ENCODE measurements at places on chromosomes 4 and X.

- no peak for DNase-seq
These were observed 9.5 kb downstream of the ETFDH start for GRCh38 chr4:158681629-158682028.

DNA sequence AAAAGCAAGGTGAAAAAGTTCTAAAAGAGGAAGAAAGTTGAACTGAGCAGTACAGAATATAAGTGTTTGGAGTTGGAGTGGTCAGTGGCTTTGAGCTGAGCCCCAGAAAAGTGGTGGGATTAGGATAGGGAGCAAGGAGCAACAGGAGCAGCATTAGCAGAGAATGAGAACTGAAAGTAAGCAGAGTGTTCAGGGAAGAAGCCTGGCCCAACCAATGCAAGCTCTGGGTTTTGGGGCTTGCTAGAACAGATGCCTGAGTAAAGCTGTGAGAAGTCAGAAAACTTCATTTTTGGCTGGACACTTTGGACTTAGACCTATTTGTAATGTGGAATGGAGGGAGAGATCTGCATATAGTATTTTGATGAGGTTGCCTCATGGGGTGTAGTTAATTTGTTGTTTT is 17.8 kb downstream of the JADE1 start:
- no peak for DNase-seq

DNA sequence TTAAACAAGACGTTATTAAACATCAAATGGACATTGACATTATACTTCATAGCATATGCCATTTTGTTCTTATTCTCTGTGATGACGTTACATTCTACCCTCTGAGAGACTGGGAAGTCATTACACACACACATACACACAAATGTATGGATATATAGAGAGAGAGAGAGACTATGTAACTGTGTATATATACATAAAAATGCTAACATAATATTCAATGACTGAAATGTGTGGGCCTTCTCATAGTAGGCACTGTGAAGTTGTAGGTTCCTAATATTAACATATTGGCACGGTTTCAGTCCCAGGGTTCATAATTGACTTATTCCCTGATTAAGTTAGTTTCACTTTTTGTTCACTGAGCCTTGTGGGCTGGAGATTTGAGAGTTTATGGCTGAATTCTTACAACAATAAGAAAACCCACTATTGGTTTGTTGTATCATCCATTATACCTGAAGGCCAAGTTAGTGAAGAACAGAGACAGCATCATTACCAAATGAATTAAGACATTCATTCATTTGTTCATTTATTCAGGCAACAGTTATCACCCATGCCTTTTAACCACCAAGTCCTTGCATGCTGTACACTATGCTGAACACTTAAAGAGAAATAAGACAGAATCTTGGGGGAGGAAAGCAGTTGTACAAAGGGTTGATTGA is 68.5 kb downstream of the GAB1 start:
- DNase-seq: no peak

DNA sequence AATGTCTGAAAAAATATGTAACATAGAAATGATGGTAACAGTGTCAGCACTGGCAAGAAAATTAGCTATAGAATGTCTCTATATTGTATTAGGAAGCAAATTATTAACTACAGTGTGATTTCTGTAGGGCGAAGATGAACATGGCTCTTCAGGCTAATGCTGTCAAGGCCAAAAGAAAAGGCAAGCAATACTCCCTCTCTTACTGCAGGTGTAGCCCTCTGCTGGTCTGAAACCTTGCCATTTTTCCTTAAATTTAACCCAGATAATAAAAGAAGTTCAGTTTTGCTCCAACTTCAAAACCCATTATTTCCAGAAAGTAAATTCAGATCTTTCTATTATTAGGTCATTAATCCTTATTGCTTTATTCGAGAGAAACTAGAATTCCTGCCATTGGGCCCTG is 215.9 kb downstream of the LRBA start:
- no peak for DNase-seq

DNA sequence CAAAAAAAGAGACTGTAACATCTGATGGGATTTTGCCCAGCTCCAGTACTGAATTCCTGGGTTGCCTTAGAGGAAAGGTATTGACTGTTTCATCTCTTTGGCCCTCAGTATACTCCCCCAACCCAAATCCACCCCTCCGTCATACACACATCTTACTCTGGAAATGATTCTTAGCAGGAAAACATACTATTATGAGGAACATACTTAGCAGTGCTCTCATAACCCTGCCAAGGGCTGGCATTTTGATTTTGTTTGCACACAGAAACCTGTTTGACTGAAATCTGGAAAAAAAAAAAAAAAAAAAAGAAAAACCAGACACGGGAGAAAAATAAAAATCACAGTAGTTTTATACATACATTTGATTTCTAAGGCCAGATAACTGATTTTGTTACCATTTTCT is 19.4 kb upstream of the AR start:
- DNase-seq: no peak

GRCh38 chr4:134702374-134702773 is 500.8 kb upstream of the PABPC4L start:
- DNase-seq: no peak

- no peak for DNase-seq
These were observed 19.9 kb downstream of the RPS6KA6 start for GRCh38 chrX:84168095-84168494.

GRCh38 chr4:128461291-128462102 is 173.9 kb upstream of the PGRMC2 start:
- no peak for DNase-seq

GRCh38 chr4:6527683-6528595 is 47.0 kb upstream of the MAN2B2 start:
- DNase-seq: no peak

DNA sequence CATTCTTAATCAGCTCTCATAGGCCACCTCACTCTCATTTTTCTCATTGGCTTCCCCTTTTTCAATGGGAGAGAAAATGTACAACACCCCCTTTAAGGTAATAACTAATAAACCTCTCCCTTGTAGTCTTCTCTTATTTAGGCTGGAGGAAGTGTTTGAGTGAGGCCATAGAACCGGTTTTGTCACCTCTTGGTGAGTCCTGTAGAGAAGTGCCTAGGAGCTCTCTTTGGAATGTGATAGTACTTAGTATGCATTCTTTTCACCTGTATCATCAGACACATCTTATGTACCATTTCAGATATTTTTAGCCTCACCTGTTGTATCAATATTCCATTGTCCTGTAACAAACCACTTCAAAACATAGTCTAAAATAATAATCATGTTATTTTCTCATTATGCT is 3.5 kb upstream of the TAB3 start:
- no peak for DNase-seq

GRCh38 chrX:10620121-10620699 is at the start of gene MID1:
TSS of gene MID1 (minus strand) at chrX:10620585. CDS start at chrX:10567547, 53,038 bp downstream.
- DNase-seq: peak; percentile 25

DNA sequence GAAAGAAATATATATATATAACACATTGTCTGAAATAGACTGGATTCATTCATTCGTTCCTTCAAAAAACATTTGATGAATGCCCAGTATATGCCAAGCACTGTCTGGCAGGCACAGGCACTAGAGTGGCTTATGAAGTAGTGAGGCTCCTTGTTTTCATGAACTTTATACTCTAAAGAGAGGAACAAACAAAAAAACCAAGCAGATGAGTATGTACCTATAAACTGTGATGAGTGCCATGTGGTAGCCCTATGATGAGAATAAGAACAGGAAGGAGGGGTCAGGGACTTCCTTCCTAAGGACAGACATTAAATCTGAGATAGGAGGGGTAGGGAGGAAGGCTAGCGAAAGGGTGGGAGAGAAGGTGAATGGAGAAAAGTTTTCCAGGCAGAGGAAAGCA is 19.5 kb upstream of the PDGFRA start:
- DNase-seq: no peak

- DNase-seq: no peak
These were observed 19.6 kb downstream of the PGAM4 start for GRCh38 chrX:77949840-77950239.

GRCh38 chrX:47321386-47321785 is 49.0 kb upstream of the ZNF157 start:
- no peak for DNase-seq

DNA sequence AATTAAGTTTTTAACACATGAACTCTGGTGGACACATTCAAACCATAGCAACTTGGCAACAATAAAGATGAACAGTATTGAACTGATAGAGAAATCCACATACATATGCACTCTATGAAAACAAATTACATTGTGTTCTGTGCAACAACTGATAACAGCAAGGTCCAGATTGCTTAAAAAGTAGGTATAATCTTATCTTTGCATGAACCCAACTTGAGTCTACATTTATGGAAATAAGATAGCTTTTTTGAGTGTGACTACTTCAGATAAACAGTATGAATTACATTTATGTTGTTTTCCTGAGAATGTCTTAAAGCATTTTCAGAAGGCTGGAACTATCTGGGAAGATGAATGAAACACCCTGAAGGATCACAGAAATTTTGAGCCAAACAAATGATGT is 212.6 kb upstream of the GK2 start:
- DNase-seq: no peak

GRCh38 chr4:88021824-88022223 is 14.4 kb downstream of the PKD2 start:
- no peak for DNase-seq

DNA sequence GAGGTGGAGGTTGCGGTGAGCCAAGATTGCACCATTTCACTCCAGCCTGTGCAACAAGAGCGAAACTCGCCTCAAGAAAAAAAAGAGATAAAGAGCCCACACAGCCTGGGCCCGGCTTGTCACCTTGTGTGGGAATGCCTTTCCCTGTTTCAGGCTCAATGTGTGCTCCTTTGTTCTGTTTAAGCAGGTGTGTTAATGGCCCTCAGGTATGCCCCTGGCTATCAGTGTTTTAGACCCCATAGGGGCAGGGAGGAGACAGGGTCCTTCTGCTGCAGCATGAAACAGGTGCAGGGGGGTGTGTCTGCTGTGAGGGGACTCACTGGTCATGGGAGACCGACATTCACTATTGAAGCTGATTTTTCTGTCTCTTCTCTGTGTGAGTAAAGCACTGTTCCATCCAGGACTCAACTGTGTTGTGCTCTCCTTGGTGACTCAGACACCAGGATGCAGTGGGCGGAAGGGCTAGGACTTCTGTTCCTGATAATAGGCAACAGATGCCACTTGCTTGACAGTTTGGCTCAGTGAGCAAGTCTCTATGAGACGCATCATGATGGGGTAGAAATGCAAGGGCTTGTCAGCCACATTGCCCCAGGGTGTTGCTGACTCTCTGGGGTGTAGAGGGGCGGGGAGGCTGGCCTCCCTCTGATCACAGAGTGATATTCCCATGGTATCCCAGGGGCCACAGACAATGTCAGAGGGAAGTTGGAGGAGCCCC is 15.6 kb upstream of the LAP3 start:
- DNase-seq: peak; percentile 66

DNA sequence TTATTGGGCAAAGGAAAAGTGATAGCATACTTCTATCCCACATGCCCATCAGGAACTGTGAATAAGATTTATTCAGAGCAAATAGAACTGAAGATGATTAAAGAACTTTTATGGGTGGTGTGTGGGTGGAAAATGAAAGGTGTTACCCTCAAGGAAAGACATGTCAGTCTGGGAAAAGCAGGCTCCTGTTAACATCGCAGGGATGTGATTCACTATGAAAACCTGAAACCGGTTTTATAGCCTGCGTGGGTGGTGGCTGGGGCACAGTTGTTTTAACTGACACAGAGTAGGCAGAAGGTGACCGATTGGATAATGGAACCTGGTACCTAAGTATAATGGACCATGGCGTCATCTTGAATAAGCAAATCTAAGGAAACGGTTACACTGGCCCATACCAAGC is 61.3 kb upstream of the CASK start:
- DNase-seq: no peak

DNA sequence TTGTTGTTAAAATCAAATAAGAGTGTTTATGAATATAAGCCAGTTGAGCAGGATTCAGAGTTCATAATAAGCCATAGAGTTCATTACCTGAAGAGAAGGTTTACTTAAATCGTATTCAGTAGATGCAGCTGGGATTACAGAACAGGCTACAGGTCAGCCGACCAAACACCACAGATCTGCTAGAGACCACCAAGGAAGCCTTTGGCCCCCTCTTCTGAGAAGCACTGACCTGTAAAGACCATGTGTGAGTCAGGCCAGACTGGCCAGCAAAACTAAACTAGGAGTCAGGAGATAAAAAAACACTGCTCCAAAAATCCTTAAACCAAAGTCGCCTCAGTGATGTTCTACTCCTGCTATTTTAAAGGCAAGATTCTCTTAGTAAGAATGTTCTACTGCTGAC is 1125.5 kb downstream of the FAT4 start:
- DNase-seq: no peak

GRCh38 chrX:15645266-15645665 is 19.3 kb downstream of the CLTRN start:
- DNase-seq: no peak

- DNase-seq: no peak
These were observed 7.9 kb downstream of the KDR start for GRCh38 chr4:55117511-55117910.

- no peak for DNase-seq
These were observed 100.7 kb downstream of the PDGFC start for GRCh38 chr4:156870861-156871260.

- no peak for DNase-seq
These were observed 46.9 kb downstream of the GYPE start for GRCh38 chr4:143858456-143858855.

DNA sequence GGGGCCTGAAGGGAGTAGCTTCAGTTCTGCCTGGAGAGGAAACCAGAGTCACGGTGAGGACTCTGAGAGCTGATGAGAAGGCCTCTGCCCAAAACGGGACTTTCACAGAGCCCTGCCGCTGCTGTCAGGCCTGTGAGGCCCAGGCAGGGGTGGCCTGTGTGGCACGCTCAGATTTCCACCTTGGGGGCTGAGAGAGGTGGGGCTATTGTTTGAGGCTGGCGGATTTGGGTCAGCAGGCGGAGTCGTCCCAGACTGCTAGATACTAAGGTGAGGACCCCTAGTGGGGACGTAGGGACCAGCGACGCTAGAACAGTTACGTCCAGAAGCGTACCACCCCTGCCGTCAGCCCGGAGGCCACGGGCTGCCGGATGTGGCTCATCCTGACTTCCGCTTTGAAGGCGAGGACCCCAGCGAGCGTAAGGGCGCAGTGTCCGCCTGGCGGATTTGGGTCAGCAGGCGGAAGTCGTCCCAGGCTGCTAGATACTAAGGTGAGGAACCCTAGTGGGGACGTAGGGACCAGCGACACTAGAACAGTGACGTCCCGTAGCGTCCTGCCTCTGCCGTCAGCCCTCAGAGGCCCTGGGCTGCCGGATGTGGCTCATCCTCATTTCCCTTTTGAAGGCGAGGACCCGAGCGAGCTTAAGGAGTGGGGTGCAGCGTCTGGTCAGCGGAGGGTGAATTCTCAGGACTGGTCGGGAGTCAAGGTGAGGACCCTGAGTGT is at the start of gene MAGEB1:
Gene MAGEB1, plus strand, starts transcription at position 378 of the 721 bp plus-strand sequence. CDS start 3,348 bp downstream, outside the sequence.
- no peak for DNase-seq

DNA sequence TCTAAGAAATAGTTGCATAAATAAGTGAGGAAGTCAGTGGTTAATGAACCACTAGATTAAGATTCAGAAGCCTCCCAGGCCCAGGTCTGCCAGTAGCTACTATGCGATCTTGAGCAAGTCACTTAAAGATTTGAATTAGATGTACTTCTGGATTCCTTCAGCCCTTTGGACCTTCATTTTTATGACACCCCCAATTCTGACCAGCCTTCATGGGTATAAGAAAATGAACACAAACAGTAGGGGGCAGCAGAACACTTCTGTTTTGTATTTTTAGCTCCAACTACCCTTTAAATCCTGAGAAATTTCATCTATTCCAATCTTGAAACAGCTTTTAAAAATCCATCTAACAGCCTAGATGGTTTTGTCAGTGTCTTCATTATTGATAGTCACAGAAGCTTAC is 19.0 kb downstream of the TMEM47 start:
- no peak for DNase-seq

GRCh38 chrX:153445856-153446635 is at the start of gene TREX2:
TSS of gene TREX2 (minus strand) at chrX:153446056. CDS start at chrX:153445430, 626 bp downstream.
- DNase-seq: no peak
